Cortex of kidney (tissue), 1 donor: ENCODE measurements at places on chromosomes 13 and 19.

- DNase-seq, result no peak
Measured at GRCh38 chr19:28456708-28457320, 756.1 kb downstream of the UQCRFS1 start.

DNA sequence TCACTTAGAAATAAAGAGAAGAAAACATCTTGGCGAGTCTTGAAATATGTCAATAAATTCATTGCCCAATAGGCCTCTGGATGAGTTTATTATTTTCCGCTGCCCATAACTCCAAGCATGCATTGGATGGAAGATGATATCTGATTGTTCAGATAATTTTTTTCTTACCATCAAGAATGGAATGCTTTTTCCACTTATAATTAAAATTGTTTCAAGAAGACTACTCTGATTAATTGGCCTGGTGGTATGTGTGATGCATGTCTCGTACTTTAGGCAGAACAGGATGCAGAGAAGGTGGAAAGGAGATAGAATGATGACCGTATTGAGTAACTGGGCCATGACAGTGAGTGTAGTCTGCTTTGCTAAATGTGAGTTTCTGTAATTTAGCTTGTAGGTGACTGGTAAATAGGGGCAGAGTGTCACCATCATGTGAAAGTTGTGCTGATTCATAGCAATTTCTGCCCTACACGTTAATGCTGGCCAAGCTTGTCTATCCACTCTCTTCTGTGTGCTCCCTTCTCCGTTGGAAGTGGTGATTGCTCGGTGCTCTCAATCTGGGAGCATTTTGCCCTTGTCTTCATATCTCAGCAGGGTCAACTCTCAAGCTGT lies 13.5 kb upstream of the SPATA13 start:
- DNase-seq, result no peak

- DNase-seq, result no peak
Measured at GRCh38 chr13:31236211-31236786, 36.5 kb downstream of the B3GLCT start.

DNA sequence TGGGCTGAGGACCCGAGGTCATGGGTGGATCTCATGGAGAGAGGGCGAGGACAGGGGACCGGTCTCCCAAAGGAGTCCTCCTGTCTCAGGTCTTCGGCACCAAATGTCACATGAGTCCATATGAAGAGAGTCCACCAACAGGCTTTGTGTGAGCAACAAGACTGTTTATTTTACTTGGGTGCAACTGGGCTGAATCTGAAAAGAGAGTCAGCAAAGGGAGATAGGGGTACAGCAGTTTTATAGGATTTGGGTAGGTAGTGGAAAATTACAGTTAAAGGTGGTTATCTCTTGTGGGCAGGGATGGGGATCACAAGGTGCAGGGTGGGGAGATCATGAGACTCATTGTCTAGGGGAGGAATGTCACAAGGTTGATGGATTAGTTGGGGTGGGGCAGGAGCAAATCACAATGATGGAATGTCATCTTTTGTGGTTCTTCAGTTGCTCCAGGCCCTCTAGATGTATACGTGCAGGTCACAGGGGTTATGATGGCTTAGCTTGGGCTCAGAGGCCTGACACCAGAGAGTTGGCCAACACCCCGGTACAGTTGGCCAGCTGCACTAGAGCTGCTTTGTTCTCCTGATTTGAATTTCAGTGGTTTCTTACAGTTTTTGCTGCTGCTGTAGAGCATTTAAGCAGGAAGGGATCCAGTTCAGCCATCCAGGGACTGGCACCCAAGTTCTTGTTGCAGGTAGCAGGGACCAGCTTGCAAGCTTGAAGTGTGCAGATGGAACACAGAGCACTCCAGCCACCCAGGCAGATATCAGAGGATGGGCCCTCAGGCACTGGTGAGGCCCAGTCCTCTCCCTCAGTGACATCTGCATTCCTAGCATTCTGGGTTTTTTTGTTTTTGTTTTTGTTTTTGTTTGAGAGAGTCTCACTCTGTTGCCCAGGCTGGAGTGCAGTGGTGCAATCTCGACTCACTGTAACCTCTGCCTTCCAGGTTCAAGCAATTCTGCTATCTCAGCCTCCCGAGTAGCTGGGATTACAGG lies 26.4 kb upstream of the IGFL1 start:
- DNase-seq, result no peak

- DNase-seq, result no peak
Measured at GRCh38 chr19:53091413-53092254, 11.6 kb downstream of the ZNF160 start.

DNA sequence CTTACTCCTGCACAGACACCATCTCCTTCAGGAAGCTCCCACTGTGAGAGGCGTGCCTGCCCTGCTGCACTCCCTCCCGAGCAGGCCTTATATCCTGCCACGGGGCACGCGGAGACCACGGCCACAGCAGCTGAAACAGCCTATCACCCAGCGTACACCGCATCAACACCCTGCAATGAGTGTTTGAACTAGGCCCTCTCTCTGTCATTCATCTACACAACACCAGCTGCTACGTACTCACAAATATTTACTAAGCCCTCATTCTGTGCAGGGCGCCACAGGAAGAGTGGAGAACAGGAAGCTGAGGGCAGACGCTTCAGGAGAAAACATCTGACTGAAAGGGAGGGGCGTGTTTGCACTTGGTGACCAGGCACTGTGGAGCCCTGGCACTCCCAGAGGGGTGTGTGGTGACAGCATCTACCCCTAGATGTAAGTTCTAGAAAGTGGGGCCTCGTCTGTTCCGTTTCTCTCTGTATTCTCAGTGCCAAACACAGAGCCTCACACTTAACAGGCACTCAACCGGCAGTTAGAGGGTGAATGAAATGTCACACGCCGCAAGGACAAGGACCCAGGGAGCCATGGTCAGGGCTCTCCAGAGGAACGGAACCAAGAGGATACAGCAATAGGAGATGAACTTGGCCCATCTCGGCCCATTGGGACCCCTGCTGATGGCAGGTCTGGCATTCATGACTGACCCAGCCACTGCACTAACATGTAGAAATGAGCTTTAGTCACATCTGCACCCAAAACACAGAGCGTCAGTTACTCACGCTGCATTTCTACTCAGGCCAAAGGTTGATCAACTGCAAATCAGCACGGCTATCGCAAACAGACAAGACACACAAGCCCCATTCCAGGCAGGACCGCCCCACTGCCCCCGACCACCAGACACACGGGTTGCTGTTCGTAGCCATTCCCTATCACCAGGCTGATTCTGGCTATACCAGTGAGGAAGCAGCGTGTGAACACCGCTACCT lies 15.7 kb downstream of the RANBP3 start:
- DNase-seq, result no peak

DNA sequence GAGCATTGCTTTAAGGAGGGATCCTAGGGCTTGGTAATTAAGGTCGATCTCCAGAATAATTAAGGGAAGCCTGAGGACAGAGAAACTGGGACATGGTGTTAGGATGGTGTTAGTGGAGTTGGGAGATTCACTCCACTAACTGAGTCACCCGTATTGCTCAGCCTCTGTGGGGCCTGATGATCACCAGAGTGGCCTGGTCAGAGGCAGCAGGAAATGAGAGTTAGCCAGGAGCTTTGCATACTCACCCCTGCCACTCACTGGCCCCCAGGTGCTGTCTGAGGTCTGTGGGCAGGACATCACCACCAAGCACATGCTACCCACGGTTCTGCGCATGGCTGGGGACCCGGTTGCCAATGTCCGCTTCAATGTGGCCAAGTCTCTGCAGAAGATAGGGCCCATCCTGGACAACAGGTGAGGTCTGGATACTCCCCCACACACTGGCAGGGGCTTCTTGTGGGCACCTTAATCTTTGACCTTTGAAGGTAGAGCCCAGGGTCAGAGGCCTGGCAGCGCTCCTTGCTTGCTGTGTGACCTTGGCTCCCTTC lies 32.1 kb downstream of the PPP2R1A start:
- DNase-seq, result no peak

DNA sequence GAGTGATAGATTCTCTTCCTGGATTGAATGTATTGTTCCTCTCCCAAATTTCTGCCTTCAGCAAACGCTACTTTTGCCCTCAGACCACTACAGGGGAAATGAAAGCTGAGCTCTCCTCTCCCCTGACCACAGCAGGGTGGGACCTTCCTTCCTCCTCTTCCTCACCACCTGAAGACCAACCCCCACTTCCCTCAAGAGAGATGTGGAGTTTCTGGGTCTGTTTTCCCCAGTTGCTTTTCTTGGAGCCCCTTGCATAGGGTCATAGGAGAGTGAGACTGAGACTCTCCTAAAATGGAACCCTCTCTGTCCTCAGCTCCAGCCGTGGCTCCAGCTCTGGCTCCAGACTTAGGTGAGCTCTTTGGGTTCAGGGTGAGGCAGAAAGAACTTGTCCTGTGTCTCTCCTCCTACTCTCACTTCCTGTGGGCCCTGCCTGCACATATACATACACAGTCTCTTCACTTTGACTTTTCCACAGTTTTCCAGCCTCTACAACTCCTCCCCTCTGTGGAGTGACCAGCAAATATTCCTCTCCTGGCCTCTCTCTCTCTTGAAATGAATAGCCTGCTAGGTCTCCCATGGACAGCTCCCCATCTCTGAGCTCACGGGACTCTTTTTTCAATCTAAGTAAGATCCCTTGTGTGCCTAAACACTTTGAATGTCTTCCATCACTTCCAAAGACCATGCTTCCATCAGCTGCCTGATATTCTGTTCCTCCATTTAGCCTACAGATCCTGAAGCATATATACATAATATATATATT lies 19.2 kb upstream of the ZNF175 start:
- DNase-seq, result no peak

- no peak for DNase-seq
Measured at GRCh38 chr13:34116651-34117050, 298.7 kb downstream of the RFC3 start.

- DNase-seq, result no peak
Measured at GRCh38 chr19:34667349-34668076, 9.4 kb downstream of the SCGB2B2 start.

DNA sequence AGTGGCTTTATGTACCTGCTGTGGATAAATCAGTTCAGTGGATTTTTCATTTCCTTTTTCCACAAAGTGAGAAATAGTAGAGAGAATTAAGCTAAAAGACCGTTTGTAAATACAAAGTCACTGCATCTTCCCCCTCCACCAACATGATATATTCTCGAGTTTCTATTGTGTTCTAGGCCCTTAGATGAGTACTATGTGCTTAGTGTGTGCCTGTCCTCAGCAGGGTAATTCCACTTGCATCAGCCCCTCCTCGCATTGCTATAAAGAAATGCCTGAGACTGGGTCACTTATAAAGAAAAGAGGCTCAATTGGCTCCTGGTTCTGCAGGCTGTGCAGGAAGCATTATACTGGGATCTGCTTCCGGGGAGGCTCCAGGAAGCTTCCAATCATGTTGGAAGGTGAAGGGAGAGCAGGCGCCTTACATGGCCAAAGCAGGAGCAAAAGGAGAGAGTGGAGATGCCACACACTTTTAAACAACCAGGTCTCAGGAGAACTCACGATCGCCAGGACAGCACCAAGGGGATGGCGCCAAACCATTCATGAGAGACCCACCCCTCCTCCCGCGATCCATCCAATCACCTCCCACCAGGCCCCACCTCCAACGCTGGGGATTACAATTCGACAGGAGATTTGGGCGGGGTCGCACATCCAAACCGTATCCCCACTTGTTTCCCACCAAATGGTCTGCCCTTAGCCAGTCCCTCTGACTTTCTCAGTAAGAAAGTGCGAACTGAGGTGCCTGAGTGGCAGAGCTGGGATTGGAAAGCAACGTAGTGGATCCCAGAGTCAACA lies 102.3 kb upstream of the ABCC4 start:
- no peak for DNase-seq

DNA sequence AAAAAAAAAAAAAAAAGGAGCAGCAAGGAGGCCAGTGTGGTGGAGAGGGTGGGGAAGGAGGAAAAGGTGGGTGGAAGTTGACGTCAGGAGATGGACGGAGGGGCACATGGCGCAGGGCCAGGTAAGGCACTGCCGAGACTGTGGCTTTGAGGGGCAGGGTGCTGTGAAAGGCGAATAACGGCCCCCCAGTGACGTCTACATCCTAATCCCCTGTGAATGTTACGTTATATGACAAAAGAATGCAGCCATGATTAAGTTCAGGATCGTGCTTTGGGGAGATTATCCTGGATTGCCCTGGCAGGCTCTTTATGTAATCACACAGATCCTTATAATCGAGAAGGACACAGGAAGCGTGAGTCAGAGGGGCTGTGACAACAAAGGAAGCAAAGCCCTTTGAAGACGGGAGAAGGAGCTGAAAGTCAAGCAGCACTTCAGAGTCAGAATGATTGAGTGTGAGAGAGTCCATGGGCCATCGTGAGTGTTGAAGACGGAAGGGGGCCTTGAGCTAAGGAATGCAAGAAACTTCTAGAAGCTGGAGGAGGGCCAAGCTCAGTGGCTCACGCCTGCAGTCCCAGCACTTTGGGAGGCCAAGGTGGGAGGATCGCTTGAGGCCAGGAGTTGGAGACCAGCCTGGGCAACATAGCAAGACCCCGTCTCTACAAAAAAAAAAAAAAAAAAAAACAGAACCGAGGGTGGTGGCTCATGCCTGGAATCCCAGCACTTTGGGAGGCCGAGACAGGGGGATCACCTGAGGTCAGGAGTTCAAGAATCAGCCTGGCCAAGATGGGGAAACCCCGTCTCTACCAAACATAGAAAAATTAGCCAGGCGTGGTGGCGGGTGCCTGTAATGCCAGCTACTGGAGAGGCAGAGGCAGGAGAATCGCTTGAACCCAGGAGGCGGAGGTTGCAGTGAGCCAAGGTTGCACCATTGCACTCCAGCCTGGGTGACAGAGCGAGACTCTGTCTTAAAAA lies 13.8 kb upstream of the CEACAM16 start:
- no peak for DNase-seq

DNA sequence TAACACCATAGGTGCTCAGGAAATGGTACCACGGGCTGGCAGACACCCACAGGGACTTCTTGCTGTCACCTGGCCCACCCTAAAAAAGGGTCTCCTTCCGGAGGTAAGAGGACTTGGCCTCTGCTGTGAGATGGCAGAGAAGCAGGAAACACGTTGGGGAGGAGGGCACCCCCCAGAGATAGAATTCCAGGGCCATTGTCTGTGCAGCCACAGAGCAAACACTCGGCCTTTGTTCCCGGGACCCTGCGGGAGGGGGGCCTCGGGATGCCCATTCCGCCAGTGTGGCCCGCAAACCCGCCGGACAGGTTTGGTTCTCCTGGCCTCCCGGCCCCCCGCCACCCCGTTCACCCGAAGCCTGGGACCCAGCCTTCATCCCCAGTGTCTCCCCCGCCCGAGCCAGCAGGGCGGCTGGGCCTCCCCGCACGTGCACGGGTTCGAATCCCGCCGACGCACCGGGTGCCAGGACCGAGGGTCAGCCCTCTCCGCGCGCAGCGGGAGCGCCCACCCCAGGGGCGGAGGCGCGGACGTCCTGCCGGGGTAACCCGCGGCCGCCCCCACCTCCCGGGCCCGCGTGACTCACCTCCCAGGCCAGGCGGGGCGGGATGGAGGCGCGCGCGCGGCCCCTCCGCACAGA lies 714 bp downstream of the PLPP2 start:
- no peak for DNase-seq

GRCh38 chr13:94352057-94352456 lies 127.4 kb downstream of the DCT start:
- DNase-seq, result no peak
